Left ventricle myocardium inferior (tissue), 1 donor: ENCODE measurements at places on chromosomes 4 and X.

DNA sequence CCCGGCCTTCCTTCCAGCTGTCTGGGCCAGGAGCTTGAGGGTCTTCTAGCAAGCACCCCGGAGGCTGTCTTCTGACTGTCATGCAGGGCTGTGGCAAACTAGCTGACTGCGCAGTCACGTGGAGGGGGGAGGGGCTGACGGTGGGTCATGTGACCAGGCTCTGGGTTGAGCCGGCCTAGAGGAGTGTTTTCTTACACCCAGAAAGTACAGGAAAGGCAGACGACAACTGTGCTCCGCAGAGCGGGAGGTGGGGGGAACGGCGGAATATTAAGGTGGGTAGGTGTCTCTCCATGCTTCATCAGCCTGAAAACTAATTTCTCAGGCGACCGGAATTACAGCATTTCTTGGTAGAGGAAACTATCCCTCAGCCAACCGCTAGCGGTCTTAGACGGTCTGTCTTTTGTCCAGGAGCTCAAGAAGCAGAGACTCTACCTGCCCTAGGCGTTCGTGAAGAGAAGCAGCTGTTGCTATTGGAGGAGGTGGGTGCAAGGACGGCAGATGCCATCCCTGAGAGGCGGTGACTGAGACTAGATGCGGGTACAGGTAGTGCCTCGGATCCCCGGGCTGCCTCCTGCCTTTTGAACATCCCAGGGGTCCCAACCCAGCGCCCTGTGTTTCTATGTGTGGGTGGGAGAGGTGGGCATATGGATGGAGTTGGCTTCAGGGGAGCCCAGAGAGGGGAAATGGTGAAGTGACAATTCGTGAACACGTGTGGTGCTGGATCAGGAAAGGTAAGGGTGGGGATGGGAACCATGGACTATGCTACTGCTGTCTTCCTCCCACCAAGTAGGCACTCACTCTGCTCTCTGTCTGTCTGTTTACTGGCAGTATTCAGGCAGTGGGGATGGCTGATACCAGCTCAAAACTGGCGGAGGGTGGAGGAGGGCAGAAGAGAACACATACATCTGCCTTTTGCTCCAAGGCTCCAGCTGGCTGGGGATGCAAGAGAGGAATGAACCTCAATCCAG lies 8.8 kb downstream of the GPRASP1 start:
- DNase-seq: peak; percentile 86

DNA sequence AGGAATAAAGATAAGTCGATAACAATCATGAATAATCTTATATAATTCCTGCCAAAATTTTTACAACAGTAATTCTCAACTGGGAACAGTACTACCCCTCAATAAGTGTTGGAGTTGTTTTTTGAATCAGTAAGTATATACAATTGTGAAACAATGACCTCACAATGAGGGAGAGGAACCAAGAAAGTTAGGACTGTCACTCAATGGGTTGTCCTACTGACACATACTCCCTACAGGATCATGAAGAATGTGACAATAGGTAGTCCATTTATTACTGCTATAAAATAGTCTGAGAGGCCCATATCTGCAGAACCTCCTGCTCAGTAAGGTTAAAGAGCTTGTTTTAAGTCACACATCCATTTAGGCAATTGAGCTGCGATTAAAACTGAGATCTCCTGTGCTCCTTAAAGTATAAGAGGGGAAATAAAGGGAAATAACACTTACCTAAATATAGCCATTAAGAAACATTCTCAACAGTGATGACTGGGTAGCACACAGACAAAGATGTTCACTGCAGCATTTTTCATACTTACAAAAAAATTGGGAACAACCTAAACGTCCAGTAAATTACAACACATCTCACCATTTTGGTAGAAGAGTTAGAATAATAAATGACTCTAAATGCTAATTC lies 26.2 kb downstream of the FBXW7 start:
- no peak for DNase-seq

GRCh38 chr4:8892556-8893226 lies 21.1 kb upstream of the HMX1 start:
- DNase-seq: no peak

GRCh38 chr4:105633241-105633640 lies 75.2 kb downstream of the INTS12 start:
- DNase-seq: no peak

DNA sequence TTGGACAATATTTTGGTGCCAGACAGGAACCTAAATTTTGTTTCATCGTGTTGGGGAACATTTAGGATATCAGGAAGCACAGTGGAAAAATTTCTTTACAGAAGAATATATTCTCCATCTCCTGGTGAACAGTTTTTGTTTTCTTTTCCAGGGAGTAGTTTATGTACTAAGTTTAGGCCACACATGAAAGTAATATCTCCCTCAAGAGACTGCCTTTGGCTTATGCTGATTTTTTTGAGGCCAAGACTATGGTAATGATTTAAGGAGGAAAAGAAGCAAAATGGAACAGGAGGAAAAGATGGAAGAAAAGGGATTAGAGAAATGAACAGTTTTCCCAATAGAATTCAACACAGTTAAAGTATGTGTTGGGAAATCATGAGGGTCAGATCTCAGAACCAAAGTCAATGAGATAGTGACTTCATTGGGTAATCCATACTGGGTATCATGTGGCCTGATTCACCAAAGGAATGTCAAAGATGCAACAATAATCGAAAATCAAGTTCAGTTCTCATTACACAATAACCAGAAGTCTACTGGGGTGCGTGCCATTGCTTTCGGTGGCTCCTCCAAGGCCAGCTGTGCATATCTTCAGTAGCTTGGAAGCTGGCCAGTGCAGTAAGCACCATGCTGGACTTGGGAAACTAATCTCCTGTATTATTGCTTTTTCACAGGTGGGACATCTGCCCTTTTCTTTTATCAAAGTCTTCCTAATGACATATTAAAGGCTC lies 234.8 kb downstream of the COL25A1 start:
- DNase-seq: peak; percentile 23

DNA sequence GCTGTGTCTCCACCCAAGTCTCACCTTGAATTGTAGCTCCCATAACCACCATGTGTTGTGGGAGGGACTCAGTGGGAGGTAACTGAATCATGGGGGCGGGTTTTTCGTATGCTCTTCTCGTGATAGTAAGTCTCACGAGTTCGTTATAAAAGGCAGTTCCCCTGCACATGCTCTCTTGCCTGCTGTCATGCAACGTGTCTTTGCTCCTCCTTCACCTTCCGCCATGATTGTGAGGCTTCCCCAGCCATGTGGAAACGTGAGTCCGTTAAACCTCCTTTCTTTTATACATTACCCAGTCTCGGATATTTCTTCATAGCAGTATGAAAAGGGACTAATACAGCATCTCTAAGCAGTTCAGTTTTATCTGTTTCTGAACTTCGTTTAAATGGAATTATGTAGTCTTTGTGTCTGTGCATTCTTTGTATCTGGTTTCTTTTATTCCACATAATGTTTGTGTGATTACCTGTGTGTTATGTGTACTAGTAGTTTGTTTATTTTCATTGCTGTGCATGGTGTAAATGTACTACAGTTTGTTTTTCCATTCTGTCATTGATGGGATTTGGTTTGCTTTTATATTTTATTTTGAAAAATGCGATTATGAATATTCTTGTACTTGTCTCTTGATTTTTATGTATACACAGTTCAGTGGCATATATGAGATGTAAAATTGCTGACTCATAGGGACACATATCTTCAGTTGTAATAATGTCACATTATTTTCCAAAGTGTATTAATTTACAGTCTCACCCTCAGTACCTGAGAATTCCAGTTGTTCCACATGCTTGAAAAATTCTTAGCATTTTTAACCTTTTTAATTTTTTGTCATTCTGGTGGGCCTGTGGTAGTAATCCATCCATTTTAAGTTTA lies 304.9 kb downstream of the GBA3 start:
- no peak for DNase-seq

DNA sequence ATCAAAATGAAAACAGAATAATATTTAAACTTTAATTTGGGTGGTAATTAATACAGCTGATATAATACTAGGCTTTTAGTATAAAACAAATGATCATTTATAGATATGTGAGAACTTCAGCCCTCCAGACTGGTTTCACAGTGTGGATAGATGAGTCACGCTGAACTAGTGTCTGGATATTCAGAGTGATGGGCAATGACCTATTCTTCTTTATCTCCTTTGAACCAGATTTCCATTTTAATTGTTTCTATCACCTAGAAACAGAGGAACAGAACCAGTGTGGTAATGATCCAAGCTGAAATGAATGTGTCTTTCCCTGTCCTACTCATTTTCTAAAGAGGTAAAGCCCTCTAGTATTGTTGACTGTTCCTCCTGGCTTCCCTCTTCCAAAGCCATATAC lies 155.2 kb upstream of the GK2 start:
- DNase-seq: no peak
